ENCODE measurements at places on chromosomes 2 and 18. TPM values are rescaled to one million over a fixed set of nuclear protein-coding genes. Genes with fewer than 3 reads are reported as not detected.

GRCh38 chr2:47023332-47023731 lies 107.7 kb upstream of the MCFD2 start:
- no peak for DNase-seq
- peaks cover 13% of the 10 kb centered on the region for H3K4me1 ChIP-seq
- peaks cover 7% of the 10 kb centered on the region for H3K36me3 ChIP-seq
- H3K27ac ChIP-seq: no peak overlapping the region
- no peaks in the 10 kb centered on the region for H3K27me3 ChIP-seq

GRCh38 chr2:176642074-176642473 lies 372.8 kb downstream of the MTX2 start:
- no peak overlapping the region for H3K4me3 ChIP-seq
- H3K27me3 ChIP-seq: no peaks in the 10 kb centered on the region
- H3K27ac ChIP-seq: no peak overlapping the region
- H3K4me1 ChIP-seq: peaks cover 8% of the 10 kb centered on the region
- DNase-seq: no peak

DNA sequence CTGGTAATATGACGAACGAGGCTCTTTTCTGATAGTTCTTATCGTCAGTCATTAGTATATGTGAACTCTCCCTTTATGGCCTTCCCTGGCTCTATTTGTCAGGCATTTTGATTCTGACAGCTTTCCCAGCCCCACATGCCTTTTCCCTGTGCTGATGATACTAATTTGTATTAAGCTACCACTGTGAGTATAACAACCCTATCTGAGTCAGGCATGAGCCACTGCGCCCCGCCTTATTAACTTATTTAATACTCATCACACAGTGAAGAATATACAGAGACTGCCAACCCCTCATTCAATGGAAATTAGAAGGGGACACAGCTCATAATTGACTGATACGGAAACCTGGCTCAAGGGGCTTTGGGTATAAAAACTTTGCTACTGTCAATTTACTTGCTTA lies 140.0 kb downstream of the NETO1 start:
- H3K27ac ChIP-seq: no peak overlapping the region
- DNase-seq: no peak
- H3K4me3 ChIP-seq: no peak overlapping the region
- H3K4me1 ChIP-seq: no peaks in the 10 kb centered on the region
- no peaks in the 10 kb centered on the region for H3K36me3 ChIP-seq
- no peaks in the 10 kb centered on the region for H3K27me3 ChIP-seq

DNA sequence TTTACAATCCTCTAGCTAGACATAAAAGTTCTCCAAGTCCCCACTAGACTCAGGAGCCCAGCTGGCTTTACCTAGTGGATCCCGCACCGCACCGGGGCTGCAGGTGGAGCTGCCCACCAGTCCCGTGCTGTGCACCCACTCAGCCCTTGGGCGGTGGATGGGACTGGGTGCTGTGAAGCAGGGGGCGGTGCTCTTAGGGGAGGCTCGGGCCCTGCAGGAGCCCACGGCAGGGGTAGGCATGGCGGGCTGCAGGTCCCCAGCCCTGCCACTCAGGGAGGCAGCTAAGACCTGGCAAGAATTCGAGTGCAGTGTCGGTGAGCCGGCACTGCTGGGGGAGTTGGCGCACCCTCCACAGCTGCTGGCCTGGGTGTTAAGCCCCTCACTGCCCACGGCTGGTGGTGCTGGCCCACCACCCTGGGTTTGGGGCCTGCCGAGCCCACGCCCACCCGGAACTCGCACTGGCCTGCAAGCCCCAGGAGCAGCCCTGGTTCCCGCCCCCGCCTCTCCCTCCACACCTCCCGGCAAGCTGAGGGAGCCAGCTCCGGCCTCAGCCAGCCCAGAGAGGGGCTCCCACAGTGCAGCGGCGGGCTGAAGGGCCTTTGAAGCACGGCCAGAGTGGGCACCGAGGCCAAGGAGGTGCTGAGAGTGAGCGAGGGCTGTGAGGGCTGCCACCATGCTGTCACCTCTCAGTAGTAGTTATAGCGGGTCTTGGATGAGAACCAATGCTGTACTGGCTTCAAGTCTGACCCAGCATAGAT lies 255.2 kb downstream of the CDH7 start:
- no peak overlapping the region for H3K27ac ChIP-seq
- no peaks in the 10 kb centered on the region for H3K4me1 ChIP-seq
- no peaks in the 10 kb centered on the region for H3K36me3 ChIP-seq
- H3K4me3 ChIP-seq: no peak overlapping the region
- no peak for DNase-seq
- H3K27me3 ChIP-seq: no peaks in the 10 kb centered on the region

COL4A3 gene
- total RNA-seq: 1.6 TPM

DNA sequence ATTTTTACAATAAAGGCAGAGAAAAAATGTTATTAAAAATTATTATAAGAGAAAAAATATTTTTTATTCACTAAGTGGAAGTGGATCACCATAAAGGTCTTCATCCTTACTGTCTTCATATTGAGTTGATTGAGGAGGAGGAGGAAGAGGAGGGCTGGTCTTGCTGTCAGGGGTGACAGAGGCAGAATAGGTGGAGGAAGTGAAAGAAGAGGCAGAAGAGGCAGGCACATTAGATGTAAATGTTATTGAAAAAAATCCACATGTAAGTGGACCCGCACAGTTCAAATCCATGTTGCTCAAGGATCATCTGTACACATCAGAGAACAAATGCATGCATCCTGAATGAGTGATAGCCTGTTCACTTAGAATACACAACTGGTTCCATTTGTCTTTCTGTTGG lies 6.4 kb upstream of the SPATS2L start:
- no peaks in the 10 kb centered on the region for H3K36me3 ChIP-seq
- no peaks in the 10 kb centered on the region for H3K27me3 ChIP-seq
- H3K4me1 ChIP-seq: peaks cover 7% of the 10 kb centered on the region
- no peak for DNase-seq

GRCh38 chr2:60834270-60834717 lies 47.1 kb upstream of the REL start:
- DNase-seq: no peak
- no peaks in the 10 kb centered on the region for H3K27me3 ChIP-seq
- no peak overlapping the region for H3K4me3 ChIP-seq
- H3K4me1 ChIP-seq: no peaks in the 10 kb centered on the region
- H3K27ac ChIP-seq: no peak overlapping the region

CROCC2 gene
- not detected for total RNA-seq

- H3K4me3 ChIP-seq: no peak overlapping the region
- no peaks in the 10 kb centered on the region for H3K4me1 ChIP-seq
- no peaks in the 10 kb centered on the region for H3K27me3 ChIP-seq
- H3K27ac ChIP-seq: no peak overlapping the region
- DNase-seq: no peak
- H3K36me3 ChIP-seq: no peaks in the 10 kb centered on the region
Observed at GRCh38 chr2:143463719-143464118, 334.5 kb downstream of the ARHGAP15 start.

DNA sequence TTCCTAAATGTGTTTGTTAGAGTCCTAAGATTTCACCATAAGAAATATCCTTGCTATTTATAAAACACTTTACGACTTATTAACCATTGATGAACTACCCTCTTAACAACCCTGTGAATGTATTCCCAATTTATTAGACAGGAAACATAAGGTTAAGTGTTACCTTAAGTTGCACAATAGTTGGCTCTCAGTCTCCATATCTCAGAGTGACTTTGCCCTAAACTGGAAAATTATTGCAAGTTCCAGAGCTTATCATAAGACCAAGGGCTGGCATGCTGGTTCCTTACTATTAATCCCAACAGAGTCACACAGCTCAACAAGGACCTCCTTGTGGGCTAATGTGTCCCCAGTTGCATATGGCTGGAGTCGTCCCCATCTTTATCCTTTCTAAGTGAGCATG lies 165.8 kb downstream of the INSIG2 start:
- no peak overlapping the region for H3K27ac ChIP-seq
- H3K4me3 ChIP-seq: no peak overlapping the region
- H3K27me3 ChIP-seq: no peaks in the 10 kb centered on the region
- DNase-seq: no peak

- no peak for DNase-seq
- no peaks in the 10 kb centered on the region for H3K36me3 ChIP-seq
- H3K4me3 ChIP-seq: no peak overlapping the region
Observed at GRCh38 chr2:202609381-202610145, 25.2 kb upstream of the FAM117B start.

GRCh38 chr2:75454241-75454620 lies 106.5 kb downstream of the EVA1A start:
- H3K4me3 ChIP-seq: no peak overlapping the region
- no peaks in the 10 kb centered on the region for H3K36me3 ChIP-seq
- no peak for DNase-seq
- H3K4me1 ChIP-seq: no peaks in the 10 kb centered on the region
- H3K27me3 ChIP-seq: no peaks in the 10 kb centered on the region

DNA sequence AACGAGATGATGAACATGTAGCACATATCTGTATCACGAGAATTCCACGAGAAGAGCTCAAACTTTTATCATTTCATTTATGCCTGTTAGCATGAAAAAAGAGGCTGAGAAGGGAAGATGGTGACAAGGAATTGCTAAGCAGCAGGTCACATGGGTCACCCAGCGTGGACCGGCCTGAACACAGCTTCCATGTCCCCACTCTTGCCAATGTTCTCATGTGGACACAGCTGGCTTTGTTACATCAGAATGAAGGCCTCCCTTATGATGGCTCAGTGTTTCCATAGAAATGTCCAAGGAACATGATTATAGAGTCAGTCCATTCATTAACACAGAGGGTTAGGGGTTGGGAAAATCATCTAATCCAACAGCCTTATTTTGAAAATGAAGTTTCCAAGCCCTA lies 215.4 kb downstream of the CMPK2 start:
- H3K27ac ChIP-seq: no peak overlapping the region
- H3K27me3 ChIP-seq: no peaks in the 10 kb centered on the region
- H3K4me1 ChIP-seq: no peaks in the 10 kb centered on the region
- no peak for DNase-seq

- H3K4me3 ChIP-seq: no peak overlapping the region
- no peaks in the 10 kb centered on the region for H3K36me3 ChIP-seq
- H3K4me1 ChIP-seq: peaks cover 18% of the 10 kb centered on the region
- H3K27me3 ChIP-seq: no peaks in the 10 kb centered on the region
Observed at GRCh38 chr18:77207540-77207939, 42.1 kb upstream of the GALR1 start.

GRCh38 chr18:5895876-5896740 lies 786 bp upstream of the TMEM200C start:
- H3K4me1 ChIP-seq: peaks cover 22% of the 10 kb centered on the region
- no peaks in the 10 kb centered on the region for H3K36me3 ChIP-seq
- DNase-seq: peak; percentile 27

GRCh38 chr2:152572031-152572430 lies 145.2 kb downstream of the PRPF40A start:
- no peaks in the 10 kb centered on the region for H3K27me3 ChIP-seq
- no peak overlapping the region for H3K27ac ChIP-seq
- H3K4me3 ChIP-seq: no peak overlapping the region
- H3K4me1 ChIP-seq: no peaks in the 10 kb centered on the region

SOX11 gene
- not detected for total RNA-seq

DNA sequence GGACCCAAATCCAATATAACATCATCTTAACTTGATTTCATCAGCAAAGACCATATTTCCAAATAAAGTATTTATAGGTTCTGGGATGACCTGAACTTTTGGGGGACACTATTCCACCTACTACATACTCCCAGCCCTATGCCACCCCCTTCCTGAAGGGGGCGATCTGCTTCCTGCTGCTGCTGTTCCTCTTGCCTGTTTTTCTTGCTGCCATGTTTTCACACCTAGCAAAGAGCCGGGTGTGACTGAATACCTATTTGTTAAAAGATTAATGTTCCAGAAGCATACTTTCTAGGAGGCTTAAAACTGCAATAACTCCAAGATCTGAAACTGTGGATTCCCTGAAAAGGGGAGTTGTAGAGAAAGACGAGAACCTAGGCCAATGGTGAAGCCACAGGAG lies 89.7 kb downstream of the ICOS start:
- H3K4me1 ChIP-seq: peaks cover 7% of the 10 kb centered on the region
- no peak overlapping the region for H3K27ac ChIP-seq
- DNase-seq: no peak
- no peaks in the 10 kb centered on the region for H3K27me3 ChIP-seq
- no peaks in the 10 kb centered on the region for H3K36me3 ChIP-seq

ZNF804A gene
- not detected for total RNA-seq

DNA sequence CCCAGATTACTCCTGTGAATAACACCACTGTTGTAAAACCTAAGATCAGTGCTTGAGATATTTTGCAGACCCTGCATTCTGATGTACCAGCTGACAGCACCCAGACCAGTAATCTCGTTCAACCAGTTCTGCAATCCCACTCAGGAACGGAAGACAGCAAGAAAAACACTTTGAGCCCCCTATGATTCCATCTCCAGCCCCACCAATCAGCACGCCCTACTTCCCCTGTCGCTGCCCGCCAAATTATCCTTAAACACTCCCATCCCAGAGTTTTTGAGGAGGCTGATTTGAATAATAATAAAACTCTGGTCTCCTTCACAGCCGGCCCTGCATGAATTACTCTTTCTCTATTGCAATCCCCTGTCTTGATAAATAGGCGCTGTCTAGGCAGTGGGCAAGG lies 173.9 kb upstream of the CDH2 start:
- no peak for DNase-seq
- no peak overlapping the region for H3K27ac ChIP-seq
- no peaks in the 10 kb centered on the region for H3K27me3 ChIP-seq
- H3K4me3 ChIP-seq: no peak overlapping the region
- H3K36me3 ChIP-seq: no peaks in the 10 kb centered on the region

GRCh38 chr2:240593703-240594451 lies 7.3 kb downstream of the CAPN10 start:
- H3K27me3 ChIP-seq: no peaks in the 10 kb centered on the region
- no peak overlapping the region for H3K27ac ChIP-seq
- H3K36me3 ChIP-seq: peaks cover 5% of the 10 kb centered on the region
- no peak overlapping the region for H3K4me3 ChIP-seq
- DNase-seq: no peak

FBXO15 gene
- total RNA-seq: 3.3 TPM

CYP27A1 gene
- total RNA-seq: 9.3 TPM

CYB5A gene
- 209 TPM for total RNA-seq

CFAP65 gene
- total RNA-seq: not detected

DNA sequence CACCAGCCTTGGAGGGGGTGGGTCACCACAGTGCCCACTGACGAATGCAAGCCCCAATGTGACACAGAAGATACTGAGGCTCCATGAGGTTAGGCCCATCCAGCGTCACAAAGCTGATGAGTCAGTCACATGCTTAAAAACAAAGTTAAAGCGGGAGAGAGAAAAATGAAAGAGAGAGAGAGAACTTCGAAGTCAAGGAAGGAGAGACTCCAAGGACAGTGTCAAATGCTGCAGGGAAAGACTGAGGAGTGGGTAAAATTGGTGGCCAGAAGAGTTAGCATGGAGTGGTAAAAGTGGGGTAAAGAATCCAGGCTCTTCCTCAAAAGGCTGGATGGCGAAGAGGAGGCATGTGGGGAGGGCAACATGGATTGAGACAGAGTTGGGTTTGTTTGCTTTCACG lies 201.9 kb upstream of the CCDC150 start:
- no peaks in the 10 kb centered on the region for H3K4me1 ChIP-seq
- H3K36me3 ChIP-seq: no peaks in the 10 kb centered on the region
- H3K27ac ChIP-seq: no peak overlapping the region
- no peak for DNase-seq
- H3K27me3 ChIP-seq: no peaks in the 10 kb centered on the region

- H3K4me3 ChIP-seq: no peak overlapping the region
- H3K4me1 ChIP-seq: no peaks in the 10 kb centered on the region
- no peaks in the 10 kb centered on the region for H3K27me3 ChIP-seq
Observed at GRCh38 chr2:166413255-166413654, 37.5 kb upstream of the SCN9A start.

GRCh38 chr2:216915557-216916150 lies 55.8 kb upstream of the TNP1 start:
- H3K4me1 ChIP-seq: no peaks in the 10 kb centered on the region
- no peak for DNase-seq
- no peak overlapping the region for H3K27ac ChIP-seq
- no peaks in the 10 kb centered on the region for H3K36me3 ChIP-seq

RAMP1 gene
- total RNA-seq: 74.2 TPM

CAPN14 gene
- total RNA-seq: not detected

All from body of pancreas (tissue), 4 donors.